Fibroblast of lung (primary cell): ENCODE measurements at places on chromosomes 1 and 21. TPM values are rescaled to one million over a fixed set of nuclear protein-coding genes. Genes with fewer than 3 reads are reported as not detected.

The PPM1J gene
- total RNA-seq, result 0.83 and 1.0 TPM in 2 replicates

The FAM167B gene
- total RNA-seq, result 2.1 and 3.1 TPM in 2 replicates

The FOXO6 gene
- total RNA-seq, result under 0.01 TPM in 2 replicates

The NBPF10 gene
- total RNA-seq, result 5.1 and 5.4 TPM in 2 replicates

The TBX15 gene
- 0.26 and 0.99 TPM in 2 replicates for total RNA-seq

The ERG gene
- under 0.01 and 0.26 TPM in 2 replicates for total RNA-seq

The C1QC gene
- total RNA-seq, result not detected in 2 replicates

The CCDC185 gene
- total RNA-seq, result not detected in 2 replicates

The A3GALT2 gene
- not detected in 2 replicates for total RNA-seq

The STXBP3 gene
- total RNA-seq, result 71.0 and 75.0 TPM in 2 replicates

The CRNN gene
- not detected in 2 replicates for total RNA-seq

The CYP4A11 gene
- total RNA-seq, result not detected in 2 replicates

The CD160 gene
- not detected in 2 replicates for total RNA-seq

The EXTL1 gene
- 0.26 and 0.33 TPM in 2 replicates for total RNA-seq

The FCRL4 gene
- total RNA-seq, result not detected in 2 replicates

The FCER1A gene
- not detected in 2 replicates for total RNA-seq

The MSH4 gene
- total RNA-seq, result 0.66 and 0.77 TPM in 2 replicates

The COP1 gene
- 43.1 and 48.1 TPM in 2 replicates for total RNA-seq

The PRKAA2 gene
- 4.9 and 7.1 TPM in 2 replicates for total RNA-seq

The HPCAL4 gene
- total RNA-seq, result not detected in 2 replicates

The SELL gene
- under 0.01 and 0.17 TPM in 2 replicates for total RNA-seq

The IVL gene
- total RNA-seq, result not detected in 2 replicates
